Epithelial cell of prostate (primary cell): ENCODE measurements at places on chromosomes 7 and 10.

GRCh38 chr10:71842422-71842821 is 8.6 kb downstream of the PSAP start:
- no peak for DNase-seq

DNA sequence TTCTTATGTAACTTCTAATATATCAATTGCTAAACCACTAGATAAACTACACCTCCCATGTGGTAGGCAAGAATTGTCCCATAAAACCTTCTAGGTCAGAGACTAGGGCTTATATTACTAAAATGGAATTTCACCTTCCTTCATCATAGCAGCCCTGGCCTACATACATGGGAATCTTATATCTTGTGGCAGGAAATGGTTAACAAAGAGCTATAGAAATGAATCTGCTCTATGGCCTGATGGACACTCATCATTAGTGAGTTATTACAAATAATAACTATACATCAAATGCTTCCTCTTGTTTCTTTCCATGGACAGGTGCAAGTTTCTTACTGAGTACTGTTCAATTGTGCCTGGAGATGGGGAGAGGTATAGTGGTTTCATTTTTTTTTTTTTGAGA is 62.3 kb upstream of the PDLIM1 start:
- DNase-seq: no peak

DNA sequence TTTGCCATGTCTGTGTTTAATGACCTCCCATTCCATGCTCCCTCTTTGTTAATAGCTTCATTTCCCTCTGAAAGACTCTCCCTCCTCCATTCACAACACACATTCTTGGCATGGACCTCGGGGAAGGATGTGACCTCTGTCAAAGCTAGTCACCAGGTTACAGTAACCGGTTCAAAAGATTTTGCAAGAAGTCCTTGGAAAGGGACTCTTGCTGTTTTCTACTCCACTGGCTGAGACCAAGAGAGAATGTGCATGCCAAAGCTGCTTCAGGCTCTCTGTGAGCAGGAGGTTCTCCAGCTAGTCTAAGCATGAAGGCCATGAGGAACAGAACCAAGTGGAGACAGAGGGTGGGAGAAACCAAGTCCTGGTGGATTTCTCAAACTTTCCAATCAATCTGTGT is 732.6 kb downstream of the CCSER2 start:
- DNase-seq: no peak

DNA sequence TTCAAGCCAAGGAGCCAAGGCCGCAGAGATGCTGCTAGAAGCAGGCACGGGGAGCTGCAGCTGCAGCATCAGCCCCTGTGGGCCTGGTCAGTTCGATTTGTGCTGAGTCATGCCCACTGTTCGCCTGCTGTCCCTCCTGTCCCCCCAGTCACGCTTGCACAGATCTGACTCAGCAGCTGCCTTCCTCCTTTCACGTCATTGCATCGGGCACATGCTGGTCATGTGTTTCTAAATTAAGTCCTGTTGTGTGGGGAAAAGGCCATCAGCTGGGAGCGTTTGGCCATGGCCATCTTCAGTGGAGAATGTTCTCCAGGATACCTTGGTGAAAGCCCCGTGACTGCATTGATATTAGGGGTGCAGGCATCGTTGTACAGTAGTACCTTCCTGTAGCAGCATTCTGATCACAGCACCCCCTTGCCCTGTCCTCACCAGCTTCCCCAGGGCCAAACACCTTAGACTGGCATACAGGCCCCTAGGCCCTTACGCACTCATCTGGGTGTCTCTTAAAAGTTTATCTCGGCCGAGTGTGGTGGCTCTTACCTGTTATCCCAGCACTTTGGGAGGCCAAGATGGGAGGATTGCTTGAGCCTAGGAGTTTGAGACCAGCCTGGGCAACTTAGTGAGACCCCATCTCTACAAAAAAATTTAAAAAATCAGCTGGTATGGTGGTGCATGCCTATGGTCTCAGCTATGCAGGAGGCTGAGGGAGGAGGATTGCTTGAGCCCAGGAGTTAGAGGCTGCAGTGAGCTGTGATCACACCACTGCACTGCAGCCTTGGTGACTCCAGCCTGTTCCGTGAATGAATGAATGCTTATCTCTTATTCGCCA is 23.2 kb downstream of the POR start:
- no peak for DNase-seq

GRCh38 chr7:74000489-74001149 is 27.4 kb upstream of the ELN start:
- DNase-seq: no peak

DNA sequence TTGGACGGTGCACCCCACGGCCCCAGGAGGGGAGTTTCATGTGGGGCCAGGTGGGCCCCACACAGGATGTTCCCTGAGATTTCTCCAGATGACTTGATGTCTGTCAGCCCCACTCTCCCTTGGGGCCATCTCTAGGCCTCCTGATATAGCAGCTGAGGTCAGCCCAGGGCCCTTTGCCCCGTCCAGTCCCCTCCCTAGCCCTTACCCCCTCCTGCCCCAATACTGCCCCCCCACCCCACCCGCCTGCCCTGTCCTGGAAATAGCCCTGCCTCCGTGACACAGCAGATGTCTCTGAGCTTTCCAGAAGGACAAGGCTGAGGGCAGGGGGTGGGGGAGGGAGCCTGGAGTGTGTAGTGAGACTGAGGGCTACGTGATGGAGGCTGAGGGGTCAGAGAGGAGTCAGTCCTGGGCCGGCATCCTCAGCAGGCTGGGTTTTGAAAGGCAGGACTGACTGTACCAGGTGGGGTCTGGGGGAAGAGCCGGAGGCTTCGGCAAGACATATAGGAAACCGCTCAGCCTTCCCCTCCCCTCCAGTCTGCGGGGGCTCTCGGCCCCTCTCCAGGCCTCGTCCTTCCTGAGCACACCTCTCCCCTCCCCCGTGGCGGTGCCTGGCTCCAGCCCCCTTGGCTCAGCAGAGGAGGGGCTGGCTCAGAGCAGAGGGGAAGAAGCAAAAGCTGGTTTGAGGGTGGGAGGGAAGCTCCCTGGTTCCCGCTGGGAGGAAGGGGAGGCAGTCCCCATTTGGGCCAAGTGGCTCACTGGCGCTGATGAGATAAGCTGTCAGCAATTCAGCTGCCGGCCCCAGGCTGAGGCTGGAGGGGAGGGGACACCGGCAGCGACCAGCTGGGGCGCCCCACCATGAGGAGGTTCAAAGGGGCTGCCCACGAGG is 2.0 kb downstream of the FLNC start:
- DNase-seq: no peak

GRCh38 chr10:22626784-22627183 is 87.6 kb downstream of the PIP4K2A start:
- no peak for DNase-seq

- DNase-seq: no peak
Measured at GRCh38 chr10:1643161-1643907, 94.0 kb downstream of the ADARB2 start.

- DNase-seq: no peak
Measured at GRCh38 chr10:112562809-112563663, 116.0 kb downstream of the VTI1A start.

DNA sequence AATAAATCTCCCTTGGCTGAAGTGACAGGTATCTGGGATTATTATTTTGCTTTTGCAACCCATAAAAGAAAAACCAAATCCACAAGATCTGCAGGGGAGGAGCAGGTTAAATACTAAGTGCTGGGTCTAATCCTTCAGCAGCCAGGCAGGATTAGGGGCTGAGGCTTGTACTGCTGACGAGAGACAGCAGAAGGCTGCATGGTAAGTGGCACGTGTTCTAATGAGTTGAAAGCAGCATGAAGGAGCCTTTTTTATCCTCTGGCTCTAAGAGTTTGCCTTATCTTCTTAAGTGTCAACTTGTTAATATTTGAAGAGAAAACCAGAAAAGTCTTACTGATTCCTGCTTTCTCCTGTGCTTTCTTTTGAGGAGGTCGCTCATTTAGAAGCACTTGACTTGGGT is 50.0 kb downstream of the LYZL2 start:
- DNase-seq: no peak

GRCh38 chr7:132109769-132110168 is 466.5 kb downstream of the PLXNA4 start:
- peak; percentile 26 for DNase-seq

- DNase-seq: no peak
Measured at GRCh38 chr7:95630702-95631458, 34.6 kb upstream of the PDK4 start.

GRCh38 chr10:43260117-43260761 is 6.6 kb downstream of the RASGEF1A start:
- no peak for DNase-seq

GRCh38 chr10:131635564-131636015 is 265.2 kb upstream of the PPP2R2D start:
- DNase-seq: no peak

DNA sequence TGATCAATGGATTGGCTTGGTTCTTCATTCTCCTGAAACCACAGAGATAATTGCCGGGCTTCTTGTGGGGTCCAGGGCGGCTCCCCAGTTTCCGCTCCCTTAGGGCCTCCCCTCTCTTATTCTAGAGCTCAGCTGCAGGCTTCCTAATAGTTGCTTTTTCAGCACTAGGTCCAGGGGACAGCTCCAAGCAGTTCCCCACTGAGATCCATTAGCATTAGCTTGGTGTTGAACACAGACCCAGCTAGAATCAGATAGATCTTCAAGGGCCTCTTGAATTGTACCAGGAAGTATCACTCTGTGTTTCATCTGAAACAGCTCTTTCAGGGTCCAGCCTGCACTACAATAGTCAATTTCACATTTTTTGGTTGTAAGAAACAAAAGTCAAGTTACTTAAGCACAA is 238.7 kb downstream of the SEC23IP start:
- no peak for DNase-seq

DNA sequence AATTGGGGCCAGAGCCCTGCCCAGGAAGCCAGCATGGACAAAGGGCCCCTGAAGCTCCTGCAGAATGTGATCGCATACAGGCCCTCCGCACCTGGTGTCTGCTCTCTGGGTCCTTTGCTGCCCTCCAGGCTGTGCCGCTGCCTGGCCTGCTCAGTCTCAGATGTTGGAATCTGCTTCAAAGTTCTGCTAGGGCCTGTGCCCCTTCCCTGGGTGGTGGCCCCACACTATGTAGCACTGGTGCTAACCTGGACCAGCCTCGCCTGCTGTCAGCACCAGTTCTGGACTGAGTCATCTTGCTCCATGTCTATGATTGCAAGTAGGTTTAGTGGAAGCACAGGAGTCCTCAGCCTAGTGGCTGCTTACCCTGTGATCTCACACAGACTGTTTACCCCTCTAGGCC is 6.3 kb downstream of the MAT1A start:
- DNase-seq: no peak

- no peak for DNase-seq
Measured at GRCh38 chr7:116951366-116952292, 1.7 kb upstream of the ST7 start.

DNA sequence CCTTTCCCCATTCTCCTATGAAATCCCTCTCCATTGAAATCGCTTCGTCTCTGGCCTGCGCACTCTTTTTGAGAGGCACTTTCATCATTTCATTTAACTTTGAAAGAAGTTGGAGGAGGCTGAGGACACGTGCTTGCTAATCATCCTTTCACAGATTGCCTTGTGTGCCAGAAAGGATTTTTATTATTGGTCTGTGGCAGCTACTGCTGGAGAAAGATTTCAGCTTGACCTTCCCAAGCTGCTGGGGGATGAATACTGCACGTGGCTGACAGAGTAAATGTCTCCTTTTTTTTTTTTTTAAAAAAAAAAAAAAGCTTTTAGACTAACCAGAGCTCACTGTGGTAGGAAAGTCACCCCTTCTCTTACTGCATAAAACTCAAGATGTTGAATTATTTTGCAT is 44.2 kb upstream of the KCNIP2 start:
- no peak for DNase-seq

GRCh38 chr10:132163278-132163765 is 23.4 kb upstream of the DPYSL4 start:
- no peak for DNase-seq

DNA sequence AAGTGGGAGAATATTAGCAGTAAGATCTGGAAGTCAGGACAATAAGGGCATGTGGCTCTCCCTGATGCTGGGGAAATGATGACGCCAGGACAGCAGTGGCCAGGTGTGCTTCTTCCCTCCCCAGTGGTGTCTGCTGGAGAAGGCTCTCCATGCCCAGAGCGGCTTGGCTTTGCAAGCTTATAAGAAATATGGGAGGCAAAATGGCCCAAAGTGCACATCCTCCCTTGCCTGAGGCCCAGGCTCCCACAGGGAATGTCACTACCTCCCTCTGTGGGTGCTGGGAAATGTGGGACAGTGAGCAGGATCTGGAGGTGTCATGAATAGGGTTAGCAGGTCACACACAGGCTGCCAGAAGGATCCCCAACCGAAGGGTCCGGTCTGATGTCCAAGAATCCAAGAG is 17.1 kb upstream of the ZNF488 start:
- DNase-seq: no peak

GRCh38 chr10:130742941-130743675 is 568.4 kb downstream of the TCERG1L start:
- no peak for DNase-seq

- no peak for DNase-seq
Measured at GRCh38 chr10:13994932-13995331, 335.8 kb downstream of the FRMD4A start.

GRCh38 chr7:134678115-134678514 is 31.5 kb downstream of the BPGM start:
- no peak for DNase-seq

DNA sequence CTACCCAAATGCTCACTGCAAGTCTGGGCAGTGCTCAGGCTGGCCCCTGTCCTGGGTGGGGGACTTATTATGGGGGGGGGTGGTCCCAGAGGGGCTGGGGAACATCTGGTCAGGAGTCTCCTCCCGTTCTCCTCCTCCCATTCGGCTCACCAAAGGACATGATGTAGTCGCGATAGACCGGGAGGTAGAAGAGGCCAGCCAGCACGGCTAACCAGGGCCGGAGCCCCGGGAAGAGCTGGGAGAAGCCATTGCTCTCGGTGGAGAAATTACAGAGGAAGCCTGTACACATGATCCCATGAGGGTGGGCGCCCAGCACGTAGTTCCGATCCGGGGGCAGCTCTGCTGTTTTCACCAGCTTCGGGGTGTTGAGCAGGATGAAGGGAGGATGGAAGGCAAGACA is 2.4 kb downstream of the MOGAT3 start:
- no peak for DNase-seq

DNA sequence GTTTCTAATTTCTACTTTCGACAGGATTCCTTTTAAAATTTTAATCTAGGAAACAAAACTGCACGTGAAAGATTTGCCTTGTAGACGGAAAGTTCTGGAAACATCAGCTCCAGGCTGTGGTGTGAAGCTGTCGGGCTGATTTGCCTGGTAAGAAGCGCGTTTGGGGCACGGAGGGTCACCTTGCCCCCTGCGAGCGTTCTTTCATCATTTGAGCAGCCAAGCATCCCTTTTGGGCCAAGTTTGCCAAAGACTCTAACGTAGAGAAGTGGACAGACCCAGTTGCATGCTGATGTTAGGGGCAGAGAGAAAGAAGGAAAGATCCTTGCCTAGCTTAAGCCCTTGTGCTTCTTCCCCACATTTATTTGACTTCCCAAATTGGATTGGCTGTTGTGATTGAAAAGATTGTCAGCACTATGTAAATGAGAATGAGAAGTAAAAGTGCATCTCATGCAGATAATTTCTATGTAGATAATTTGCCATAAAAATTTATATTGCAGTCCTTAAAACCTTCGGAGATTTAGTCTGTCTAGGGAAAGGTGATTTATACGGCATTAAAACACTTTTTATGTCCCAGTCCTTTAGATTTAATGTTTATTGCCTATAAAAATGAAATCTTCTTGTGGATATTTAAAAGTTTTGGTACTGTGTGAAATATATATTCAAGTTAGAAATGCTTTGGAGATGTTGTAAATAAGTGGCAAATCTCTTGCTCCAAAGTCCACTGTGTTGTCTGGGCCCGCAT is 76.1 kb downstream of the CUX1 start:
- no peak for DNase-seq
